ENCODE measurements at places on chromosomes 4 and X.

DNA sequence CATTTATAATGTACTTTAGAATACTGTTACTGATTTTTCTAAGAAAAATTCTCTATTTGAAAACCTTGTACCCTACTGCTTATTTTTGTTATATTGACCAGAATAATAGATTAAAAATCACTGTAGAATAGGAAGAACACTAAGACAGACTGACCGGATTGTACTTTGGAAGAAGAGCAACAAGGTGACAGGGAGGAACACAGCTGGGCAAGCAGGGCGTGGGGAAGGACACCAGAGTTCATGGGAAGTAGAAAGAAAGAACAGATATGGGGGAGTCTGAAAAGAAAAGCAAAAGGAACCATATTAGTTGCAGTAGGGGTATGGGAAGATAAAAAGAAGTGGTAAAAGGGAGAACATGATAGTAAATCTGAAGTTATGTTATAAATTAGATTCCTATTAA lies 38.6 kb downstream of the TXK start:
- no peak for DNase-seq

DNA sequence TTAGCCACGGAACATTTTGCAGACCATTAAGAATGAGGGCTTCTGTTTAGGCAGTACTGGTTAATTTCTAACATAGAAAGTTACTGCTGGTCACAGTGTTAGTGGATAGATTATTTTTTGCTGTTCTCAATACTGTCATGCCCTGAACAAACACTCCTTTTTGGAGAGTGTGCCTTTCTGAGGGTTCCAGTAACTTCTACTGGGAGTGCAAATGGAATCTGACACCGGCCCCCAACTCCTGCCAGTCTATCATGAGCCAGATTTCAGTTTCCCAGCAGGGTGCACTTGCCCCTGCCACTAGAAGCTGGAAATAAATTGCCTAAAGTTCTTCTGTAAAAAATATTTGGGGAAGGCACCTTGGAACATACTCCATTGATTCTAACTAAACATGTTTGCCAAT lies 224.4 kb upstream of the GPC4 start:
- DNase-seq = no peak

DNA sequence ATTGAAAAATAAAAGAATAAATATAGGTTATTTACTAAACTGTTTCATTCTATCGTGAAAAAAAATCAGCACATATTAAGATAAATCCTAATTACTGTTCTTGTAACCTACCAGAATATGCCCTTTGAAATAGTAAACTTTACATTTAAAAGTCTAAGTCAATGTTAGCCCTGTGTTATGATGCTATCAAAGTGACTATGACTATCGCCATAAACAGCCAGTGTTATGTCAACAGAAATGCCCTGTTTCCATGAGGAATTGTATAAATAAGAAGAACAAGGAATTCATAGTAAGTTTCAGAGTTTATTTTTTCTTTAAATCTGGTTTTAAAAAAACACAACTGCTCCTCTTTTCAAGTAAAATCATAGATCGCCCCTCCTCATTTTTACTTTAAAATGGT lies 11.4 kb downstream of the NR3C2 start:
- no peak for DNase-seq

DNA sequence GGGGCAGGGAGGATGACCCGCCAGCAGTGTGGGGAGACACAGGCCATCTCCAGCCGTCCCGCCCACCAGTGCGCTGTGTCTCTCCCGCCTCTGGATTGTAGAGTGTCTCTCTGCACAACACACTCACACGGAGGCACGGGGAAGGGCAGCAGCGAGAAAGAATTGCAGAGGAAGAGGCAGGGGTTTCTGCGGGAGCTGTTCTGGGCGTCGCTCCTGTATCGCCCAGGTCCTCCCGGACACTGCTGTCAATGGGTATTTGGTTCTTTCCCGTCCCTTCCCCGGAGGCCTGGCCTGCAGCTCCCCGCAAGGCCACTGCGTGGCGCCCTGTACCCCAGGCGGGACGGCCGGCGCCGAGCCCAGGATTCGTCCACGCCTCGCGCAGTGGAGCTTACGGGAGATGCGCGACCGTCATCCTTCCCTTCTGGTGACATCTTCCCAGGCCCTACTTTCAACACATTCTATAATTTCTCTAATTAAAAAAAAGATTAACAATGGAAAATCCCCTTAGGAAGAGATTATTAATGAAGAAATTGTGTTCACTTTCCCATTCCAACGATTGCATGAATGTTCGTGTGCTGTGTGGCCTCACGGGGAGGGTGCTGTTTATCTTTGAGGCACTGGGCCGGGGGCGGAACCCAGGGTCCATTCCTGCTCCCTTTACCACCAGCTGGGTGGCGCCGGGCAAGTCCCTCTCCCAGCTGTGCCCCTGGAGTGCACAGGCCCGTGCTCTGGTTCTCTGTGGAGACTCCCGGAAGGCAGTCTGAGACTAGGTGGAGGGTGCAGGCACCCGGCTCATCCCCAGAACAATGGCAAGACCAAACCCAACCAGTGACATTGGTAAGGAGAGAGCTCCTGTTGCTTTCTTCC lies 95.7 kb downstream of the CPZ start:
- DNase-seq = peak; percentile 58

DNA sequence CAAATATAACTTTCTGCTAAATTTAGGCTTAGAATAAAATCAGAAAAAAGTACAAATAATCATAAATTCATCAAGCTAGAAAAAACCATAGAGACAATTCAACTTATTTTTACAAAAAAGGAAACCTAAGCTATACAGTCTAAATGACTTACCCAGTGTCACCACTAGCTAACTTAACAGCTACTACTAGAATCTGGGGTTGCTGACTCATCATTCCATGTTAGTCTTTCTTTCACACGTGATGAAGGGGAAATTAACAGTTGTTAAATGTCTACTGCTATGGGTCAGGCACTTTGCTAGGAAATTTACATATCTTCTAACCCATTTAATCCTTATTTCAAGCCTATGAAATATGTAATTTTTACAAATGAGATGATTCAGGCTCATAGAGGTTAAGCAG lies 349.3 kb upstream of the GALNT7 start:
- no peak for DNase-seq

DNA sequence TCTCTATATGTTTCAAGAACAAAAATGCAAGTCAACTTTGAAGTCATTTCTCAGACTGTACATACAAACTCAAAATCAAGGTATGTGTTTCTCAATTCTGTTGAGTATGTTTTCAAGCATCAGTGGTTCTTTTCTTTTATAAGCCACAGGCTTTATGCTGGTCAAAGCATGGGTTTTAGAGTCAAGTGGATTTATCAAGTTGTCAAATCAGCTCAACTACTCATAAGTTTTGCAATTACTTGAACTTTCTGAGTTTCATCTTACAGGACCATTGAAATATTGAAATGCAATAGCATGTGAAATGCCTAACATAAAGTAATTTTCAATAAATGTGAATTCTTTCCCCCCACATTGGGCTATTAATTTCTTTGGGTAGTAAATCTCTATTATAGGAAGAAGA lies 239.9 kb upstream of the DKK2 start:
- DNase-seq = no peak

- DNase-seq = no peak
Measured at GRCh38 chr4:26377328-26378311, 56.8 kb downstream of the RBPJ start.

GRCh38 chr4:137956256-137956655 lies 285.9 kb downstream of the SLC7A11 start:
- DNase-seq = no peak

DNA sequence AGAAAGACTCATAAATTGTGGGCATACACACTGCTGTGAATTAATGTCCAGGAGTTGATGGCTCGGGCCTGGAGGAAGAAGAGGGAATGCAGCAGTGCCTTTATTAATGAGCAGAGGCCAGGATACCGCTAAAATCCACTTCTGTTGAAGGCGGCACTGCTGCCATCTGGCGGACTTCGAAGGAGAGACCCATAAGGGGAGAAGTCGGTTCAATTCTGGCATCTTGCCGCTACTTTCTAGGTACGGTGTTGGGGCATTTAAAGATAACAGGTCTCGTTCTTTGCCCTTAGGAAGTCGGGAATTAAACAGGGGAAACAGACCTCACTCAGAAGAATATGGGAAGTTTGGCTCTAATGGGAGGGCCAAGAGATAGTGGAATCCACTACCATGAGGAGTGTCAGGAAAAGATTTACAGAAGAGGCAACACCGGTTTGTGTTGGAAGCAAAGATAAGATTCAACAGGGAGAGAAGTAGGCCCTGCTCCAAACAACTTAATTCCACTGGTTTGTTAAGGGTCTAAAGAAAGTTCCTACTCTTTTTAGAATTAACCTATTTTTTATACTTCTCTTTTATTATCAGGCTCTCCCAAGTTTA lies 133.6 kb upstream of the GIMD1 start:
- DNase-seq = peak; percentile 54

DNA sequence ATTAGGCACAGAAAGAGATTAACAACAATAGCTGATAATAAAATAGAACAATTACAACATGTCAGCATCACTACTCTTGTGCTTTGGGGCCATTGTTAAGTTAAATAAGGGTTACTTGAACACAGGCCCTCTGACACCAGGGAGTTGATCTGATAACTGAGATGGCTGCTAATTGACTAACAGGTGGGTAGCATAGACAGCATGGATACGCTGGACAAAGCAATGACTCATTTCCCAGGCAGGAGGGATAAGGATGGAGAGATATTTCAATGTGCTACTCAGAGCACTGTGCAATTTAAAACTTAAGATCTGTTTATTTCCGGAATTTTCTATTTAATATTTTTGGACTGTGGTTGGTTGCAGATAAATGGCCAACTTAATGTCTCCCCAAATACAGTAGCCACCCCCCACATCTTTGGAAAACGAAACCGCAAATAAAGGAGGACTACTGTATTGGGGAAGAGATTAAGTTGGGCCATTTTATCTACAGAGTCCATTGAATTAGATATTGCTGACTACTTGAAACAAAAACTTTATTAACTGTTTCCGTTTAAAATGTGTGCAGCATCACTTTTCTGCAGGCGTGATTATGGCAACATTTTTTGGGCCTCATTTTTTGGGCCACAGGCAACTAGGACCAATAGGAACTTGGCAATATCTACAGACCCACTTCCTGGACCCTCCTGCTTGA lies 200.6 kb upstream of the KLF3 start:
- no peak for DNase-seq

DNA sequence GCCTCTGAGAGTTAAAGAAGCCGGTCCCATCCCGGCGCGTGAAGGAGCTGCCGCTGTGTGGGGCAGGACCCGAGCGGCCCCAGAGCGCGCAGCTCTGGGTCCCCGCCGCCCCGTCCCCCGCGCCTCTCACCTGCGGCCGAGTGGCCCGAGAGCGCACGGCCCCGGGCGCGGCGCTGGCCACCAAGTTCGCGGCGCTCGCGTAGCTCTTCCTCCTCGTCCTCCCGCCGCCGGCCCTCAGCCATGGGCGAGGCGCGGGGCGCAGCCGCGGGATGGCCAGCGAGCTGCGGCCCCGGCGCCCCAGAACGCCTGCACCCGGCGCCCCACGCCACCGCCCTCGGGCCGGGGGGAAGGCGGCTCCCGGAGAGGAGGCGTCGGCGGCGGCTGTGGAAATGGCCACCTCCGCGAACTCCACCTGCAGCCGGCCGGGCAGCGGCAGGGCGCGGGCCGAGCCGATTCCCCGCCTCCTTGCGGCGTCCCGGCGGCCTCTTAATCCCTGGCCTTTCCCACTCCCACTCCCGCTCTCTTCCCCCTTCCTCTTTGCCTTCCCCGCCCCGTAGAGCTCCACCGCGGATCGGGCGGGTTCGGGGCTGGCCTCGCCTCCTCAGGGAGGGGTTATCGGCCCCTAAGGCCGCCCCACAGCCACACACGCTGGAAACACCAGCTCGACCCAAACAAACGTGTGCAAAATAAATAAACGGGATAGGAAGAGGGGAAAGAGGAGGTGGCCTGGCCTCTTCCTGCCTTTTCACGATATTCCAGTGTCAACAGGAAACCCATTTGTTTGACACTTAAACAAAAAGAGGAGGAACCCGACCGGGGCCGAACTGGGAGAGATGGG lies at the start of gene SH3D19:
Gene SH3D19 (minus strand): TSS at position 495 of the 838 bp plus-strand sequence. CDS start 253 bp downstream, at position 242.
- DNase-seq = peak; percentile 41

DNA sequence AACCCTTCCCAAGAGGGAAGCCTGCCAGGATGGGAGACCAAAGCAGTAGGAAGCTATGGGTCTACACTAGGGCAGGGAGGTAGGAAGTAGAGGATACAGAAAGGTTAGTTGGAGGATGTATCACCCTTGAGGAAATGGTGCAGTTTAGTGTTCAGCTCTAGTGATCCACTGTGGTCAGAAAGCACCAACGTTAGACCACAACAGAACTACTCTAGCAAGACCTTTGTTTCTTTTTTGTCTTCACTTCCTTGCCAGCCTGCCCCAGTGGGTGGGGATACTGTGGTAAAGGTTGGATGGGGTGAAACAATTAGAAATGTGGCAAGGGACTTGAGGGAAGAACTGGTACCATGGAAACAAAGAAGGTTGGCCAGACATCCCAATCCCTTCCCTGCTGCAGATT lies 83.3 kb downstream of the DDIT4L start:
- no peak for DNase-seq

GRCh38 chr4:27088491-27088890 lies 227.8 kb downstream of the STIM2 start:
- no peak for DNase-seq

DNA sequence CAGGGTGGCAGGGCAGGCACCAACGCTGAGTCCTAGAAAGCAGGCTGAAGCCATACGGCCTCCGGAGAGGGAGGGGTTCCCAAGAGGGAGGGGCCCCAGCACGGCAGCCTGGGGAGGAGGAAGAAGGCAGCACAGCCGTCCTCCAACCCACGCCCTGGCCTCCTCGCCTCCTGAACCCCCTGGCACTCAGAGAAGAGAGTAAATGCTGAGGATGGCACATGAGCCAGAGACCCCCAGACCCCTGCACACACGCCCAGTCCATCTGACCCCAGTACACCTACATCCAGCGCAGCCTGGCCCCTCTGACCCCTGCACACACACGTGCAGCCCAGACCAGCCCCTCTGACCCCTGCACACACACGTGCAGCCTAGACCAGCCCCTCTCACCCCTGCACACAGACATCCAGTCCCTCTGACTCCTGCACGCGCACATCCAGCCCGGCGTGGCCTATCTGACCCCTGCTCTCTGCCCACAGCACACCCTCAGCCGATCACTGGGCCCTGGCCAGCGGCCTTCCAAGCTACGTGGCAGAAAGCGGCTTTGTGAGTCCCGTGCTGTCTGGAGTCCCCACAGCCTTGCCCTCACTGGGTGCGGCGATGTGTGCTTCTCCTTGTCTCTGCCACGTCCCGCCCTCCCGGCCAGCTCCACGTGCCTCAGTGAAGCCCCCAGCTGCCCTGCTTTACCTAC lies 18.5 kb downstream of the ATP5ME start:
- no peak for DNase-seq

GRCh38 chr4:143381189-143382118 lies 44.8 kb downstream of the GAB1 start:
- DNase-seq = no peak

DNA sequence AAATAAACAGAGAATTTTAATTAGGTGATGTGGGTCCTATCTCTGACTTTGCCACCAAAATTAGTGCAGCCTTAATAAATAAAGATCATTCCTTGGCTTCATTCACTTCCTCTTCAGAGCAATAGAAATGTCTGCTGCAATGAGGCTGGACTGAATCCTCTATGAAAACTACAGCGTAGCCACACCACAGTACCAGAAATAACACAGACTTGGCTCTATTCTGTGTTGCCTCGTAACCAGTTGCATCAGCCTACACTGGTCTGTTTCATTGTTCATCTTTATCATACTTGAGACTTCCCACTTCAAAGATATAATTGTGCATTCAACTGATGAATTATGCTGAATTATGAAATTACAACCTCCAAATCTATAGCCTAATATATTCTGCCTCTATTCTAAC lies 15.8 kb downstream of the GLRA3 start:
- DNase-seq = no peak

- DNase-seq = no peak
Measured at GRCh38 chrX:145727476-145727875, 90.2 kb upstream of the SLITRK2 start.

GRCh38 chrX:153885208-153885787 lies 675 bp downstream of the L1CAM start:
- no peak for DNase-seq

GRCh38 chr4:86586160-86586572 lies 7.9 kb upstream of the PTPN13 start:
- no peak for DNase-seq

Data from GM13976 (cell line).